Activated CD4-positive, CD25-positive, alpha-beta regulatory T cell treated with anti-CD3 and anti-CD28 coated beads, Interleukin-2, amount 50 U/mL, for 24 hours (primary cell): ENCODE measurements at places on chromosomes 5 and 9.
A peak's percentile ranks its signal among the peaks of the same experiment; 100 is the strongest.

- no peak for ATAC-seq
These were observed 263.9 kb upstream of the TRPC7 start for GRCh38 chr5:136629125-136629792.

GRCh38 chr5:179185941-179186411 lies 125.8 kb downstream of the ZNF354C start:
- no peak for ATAC-seq

- no peak for ATAC-seq
These were observed 2225.9 kb upstream of the C9orf72 start for GRCh38 chr9:29799227-29799626.

GRCh38 chr9:68832861-68833518 lies 128.0 kb downstream of the PIP5K1B start:
- no peak for ATAC-seq

- ATAC-seq = no peak
These were observed 67.3 kb downstream of the KLHL3 start for GRCh38 chr5:137668637-137669036.

- no peak for ATAC-seq
These were observed 228.8 kb downstream of the FSTL4 start for GRCh38 chr5:133383580-133383939.

GRCh38 chr5:179330186-179330900 lies 14.9 kb downstream of the ADAMTS2 start:
- no peak for ATAC-seq

- no peak for ATAC-seq
These were observed 67.8 kb downstream of the LHX2 start for GRCh38 chr9:124079176-124079925.

DNA sequence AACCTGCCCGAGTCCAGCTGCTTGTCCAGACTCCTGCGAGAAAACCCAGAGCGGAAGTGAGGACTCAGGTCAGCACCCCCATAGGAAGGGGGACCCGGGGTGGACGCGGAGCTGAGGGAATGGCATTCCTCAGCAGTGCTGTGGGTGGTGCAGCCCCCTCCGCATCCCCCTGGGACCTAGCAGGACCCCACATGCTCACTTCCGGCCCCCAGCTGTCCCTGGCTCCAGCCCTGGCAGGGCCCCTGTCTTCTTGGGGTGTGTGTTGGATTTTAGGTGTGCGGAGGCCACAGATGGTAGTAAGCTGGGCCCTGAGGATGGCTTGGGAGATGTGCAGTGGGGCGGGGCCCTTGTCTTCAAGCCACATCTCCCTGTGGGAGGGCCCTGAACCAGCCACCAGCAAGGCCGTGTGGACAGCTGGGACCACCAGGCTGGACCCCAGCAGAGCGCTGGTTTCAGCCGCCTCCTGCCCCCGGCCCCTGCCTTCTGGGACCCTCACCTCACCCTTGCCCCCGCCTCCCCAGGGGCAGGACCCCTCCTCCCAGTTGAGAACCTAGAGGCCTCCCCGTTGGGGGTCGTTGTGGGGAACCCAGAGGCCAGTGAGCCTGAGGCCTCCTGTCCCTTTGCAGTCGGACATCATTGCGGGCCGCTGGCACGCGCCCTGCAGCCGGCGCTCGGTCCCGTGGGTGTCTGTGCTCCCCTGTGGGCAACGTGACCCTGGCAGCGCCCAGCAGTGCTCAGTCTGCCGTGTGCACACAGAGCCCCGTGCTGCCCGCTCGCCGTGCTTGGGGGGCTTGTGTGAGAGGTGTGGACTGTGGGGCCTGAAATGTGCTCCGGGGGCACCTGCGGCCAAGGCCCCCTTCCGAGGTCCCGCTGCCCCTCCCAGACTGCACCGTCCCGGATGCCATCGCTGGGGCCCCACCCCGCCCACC lies 10.8 kb upstream of the SLC9A3 start:
- ATAC-seq = no peak

- peak; percentile 80 for ATAC-seq
These were observed 42.8 kb downstream of the NEURL1B start for GRCh38 chr5:172683645-172684471.

DNA sequence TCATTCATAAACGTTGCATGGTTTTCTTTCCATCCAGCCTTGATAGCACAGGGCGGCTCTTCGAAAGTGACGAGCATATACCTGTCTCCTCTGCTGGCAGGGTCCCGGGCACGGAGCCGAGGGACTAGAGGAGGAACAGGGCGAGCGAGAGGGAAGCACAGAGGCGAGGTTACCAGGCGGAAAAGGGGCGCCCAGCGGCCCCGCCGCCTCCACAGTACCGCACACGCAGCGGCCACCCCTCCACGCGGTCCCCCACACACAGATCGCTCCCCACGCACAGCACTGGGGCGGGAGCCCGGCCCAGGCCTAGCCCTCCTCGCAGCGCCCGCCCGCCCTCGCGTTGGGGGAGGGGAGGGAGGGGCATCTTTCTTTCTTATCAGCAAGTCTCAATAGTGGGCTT lies 296.6 kb upstream of the DAB2 start:
- ATAC-seq = no peak
